Glomerular endothelial cell (primary cell): ENCODE measurements at places on chromosomes 16 and 17.

DNA sequence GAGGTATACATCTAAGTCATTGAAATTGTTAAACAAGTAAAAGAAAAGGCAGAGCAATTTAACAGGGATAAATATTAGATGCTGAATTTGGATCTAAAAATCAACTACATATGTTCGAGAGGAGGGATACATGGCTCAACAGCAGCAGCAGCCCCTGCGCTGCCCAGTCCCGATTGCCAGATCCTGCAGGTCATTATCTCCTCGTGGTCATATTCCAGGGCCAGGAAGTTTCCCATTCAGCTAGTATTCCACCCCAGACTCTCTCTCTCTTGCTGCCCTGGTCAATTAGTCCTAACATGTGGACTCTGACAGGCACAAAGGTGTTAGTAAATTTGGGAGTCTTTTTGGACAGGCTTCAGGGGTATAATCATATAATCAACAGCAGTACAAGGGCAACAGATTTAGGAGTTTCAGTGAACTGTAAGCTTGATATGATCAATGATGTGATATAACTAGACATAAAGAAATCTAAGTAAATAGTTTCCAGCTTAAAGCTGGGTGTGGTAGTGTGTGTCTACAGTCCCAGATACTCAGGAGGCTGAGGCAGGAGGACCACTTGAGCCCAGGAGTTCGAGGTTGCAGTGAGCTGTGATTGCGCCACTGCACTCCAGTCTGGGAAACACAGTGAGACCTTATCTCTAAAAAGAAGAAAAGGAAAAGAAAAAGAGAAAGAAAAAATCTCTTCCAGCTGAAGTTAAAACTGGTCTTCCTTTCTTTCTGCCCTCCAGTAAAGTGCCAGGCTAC, 96.5 kb upstream of the MED13 start:
- DNase-seq: no peak

DNA sequence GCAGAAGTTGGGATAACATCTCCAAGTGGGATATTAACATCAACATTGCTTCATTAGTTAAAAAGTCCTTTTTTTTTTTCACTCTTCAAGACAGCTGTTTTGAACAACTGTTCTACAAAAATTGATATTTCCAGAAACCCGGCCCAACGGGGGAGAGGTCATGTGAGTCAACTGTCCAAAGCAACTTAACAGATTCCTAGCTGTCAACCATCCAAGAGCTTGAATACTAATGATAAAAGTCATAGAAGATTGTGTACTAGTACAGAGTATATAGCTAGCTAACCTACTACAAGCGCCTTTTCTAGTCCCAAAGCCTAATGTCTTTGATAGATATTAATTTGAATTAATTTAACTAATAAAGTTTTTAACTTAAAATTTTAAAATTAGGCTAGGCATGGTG, 172.0 kb downstream of the CYB561 start:
- no peak for DNase-seq

DNA sequence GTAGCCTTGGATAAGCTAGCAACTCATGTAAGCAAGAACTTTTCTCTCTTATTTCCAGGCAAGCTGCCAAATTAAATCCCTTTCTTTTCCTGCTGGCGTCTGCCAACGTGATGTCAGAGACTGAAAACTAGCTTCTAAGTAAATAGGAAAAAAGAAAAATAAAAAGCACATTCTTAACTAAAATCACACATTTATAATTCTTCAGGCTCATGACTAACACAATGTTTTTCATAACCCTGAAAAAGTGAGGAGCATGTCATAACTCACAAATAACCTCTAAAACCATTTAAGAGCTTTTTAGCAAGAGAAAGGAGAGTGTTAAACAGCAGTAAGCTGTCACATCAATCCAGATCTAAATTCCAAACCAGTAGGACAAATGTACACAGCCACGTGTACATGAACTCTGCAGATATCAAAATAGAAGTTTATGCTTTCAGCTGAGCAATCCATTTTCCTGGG, 110.0 kb downstream of the N4BP1 start:
- peak; percentile 67 for DNase-seq

DNA sequence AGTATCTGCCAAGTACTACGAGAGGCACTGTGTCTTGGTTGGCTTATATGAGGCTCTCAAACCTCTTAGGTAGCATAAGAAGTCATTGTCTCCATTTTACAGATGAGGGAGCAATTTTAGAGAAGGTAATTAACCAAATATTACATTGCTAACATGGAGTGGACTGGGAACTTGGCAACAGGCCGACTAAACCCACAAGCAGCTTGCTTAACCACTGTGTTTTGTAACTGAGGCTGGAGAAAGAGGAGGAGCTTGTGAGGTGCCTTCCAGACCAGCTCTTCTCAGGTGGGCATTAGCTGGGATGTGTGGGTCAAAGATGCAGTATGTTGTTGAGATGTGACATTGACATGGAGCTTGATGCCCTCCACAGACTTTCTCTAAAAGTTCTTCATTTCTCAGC, 835.6 kb upstream of the RBFOX1 start:
- no peak for DNase-seq

DNA sequence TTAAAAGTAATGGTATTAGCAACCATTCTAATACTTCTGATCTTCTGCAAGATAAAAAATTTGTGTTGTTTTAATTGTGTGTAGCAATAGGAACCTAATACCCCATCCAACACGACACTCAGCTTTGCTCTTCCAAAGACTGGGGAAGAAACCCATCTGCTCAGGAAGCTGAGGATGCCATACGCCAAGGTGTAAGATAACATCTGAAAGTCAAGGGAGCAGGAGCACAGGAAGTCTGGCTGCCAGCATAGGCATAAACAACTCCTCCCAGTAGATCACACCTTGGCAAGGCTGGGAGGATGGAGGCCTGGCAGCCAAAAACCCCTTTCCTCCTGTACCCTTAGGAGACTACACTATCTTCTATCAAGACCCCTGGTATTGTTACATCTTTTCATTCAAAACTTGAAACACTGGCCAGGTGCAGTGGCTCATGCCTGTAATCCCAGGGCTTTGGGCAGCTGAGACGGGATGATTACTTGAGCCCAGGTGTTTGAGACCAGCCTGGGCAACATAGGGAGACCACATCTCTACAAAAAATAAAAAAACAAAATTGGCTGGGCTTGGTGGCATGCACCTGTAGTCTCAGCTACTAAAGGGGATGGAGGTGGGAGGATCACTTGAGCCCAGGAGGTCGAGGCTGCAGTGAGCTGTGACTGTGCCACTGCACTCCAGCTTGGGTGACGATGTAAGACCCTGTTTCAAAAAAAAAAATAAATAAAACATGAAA, 5.7 kb upstream of the SPHK1 start:
- DNase-seq: no peak

- no peak for DNase-seq
These were observed 942 bp downstream of the LDAF1 start for GRCh38 chr16:21159281-21159951.

GRCh38 chr17:58564971-58565370, 50.5 kb upstream of the MTMR4 start:
- DNase-seq: no peak

GRCh38 chr16:27924411-27925118, 138.9 kb downstream of the GSG1L start:
- no peak for DNase-seq

DNA sequence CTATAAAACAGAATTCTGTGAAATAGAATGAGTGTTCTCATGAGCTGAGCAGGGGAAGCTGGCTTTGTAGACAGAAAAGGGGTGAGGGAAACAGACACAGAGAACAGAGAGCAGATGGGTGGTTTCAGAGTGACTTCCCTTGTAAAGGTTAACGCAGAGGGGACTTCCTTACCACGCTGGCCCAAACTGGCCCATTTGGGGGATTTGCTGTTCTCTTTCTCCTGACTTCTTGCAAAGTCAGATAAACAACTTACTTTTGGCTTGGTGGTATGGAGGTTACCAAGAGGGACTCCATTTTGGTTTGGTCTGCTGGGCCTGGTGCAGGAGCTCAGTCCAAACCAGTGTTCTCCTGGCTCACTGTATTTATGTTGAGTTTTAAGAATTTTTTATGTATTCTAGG, 48.4 kb downstream of the SEC14L1 start:
- DNase-seq: no peak

DNA sequence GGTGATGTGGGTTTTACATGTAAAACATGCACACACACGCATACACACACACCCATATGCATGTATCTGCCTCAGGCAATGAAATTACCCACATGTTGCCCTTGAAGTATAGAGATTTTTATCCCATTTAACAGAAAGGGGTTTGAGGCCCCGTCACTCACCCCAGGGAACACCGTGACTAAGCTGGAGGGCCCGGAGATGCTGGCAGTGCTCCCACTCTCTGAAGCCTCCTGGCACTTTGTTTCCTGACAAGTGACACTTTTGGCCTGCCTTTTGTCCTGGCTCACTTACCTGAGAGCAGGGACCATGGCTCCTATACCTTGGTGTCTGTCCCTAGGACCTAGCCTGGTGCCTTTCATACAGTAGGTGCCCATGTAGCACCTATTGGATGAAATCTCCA, 50.0 kb upstream of the TNRC6C start:
- DNase-seq: no peak

DNA sequence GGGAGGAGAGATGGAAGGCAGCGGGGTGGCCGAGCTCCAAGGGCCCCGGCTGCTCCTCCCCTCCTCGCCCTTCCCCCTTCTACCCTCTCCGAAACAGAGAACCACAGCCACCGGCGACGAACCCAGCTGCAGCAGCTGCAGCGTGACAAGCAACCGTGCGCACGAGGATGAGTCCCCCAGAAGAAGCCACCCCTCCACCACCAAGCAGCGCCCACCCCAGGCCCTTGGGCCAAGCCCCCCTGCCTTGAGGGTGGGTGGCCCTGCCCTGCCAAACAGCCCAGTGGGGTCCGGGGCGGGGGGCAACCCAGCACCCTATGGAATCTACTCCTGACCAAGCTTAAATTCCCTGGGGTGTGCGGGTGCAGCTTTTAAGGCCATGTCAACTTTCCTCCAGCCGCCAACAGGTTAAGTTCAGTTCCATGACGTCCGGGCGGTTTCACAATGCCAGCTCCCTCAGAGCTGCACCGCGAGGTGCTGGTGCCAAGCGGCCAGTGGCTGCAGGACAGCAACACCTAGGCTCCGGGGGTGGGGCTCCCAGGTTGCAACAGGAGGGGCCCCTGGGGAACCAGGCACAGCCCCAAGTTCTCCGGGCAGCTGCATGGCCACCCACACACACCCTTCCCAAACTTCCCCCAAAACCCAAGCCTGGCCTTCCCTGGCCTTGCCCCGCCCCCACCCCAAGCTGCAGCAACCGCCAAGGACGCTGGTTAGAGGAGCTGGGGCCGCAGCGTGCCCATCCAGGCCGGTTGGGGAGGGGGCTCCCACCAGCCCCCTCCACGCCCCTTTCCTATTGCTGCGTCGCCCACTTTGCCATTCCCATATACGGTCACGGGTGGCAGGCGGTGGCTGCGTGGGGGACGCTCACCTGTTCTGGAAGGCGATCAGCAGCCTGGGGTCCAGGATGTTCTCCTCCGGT, 2.0 kb downstream of the CBX4 start:
- DNase-seq: no peak

DNA sequence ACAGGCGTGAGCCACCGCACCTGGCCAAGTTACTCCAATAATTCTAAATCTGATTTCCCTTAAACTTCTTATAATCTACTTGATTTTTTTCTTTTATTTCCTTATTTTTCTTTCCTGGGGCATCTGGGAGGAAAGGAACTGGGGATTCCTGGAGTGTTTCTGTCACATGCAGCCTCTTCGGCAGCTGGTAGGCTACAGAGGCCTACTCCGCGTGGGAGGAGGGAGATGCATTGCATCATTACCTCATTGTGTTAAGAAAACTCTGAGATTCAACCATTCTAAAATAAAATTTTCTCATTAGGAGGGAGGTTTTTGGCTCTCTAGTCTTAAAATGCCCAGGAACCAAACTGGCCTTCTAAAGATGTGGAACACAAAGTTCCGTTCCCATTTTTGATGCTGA, 64.0 kb downstream of the SOX9 start:
- no peak for DNase-seq

DNA sequence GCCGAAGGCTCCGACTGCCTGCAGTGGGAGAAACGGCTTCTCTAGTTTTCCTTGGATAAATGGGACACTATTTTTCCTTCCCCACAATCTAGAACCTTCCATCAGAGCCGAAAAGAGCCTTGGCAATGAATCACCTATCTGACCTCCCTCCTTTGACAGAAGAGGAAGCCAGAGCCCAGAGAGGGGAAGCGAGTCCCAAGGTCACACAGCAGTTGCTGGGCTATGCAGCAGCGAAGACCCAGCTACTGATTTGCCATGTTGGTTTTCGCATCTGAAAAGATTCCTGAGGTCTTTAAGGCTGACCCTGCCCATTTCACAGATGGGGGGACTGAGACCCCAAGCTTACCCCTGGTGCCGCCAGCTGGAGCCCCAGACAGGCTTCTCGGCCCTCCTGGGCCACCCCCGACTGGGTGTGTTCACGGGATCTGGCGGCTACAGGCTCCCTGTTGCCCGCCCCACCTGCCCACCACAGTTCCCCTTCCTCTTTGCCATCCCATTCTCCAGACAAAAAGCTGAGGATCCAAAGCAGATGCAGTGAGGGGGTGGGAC, 45.9 kb downstream of the RAI1 start:
- DNase-seq: no peak

DNA sequence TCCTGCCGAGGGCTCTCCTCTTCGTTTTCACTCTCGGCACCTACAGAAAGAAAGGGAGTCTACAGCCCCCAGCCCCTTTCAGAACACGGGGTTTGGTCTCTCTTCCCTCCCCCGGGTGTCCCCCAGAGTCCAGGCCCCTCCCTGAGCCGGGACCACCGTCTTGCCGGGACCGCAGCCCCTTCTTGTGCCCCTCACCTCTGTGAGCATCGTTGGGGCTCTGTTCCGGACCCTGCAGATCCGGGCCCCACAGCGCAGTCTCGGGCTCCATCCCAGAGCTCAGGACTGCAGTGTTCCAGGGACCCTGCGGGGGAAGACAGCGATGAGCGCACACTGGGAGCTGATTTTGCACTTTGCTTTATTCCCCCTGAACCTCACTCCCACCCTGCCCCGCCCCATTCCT, 2.8 kb downstream of the ZNF629 start:
- no peak for DNase-seq

- no peak for DNase-seq
These were observed 496.0 kb downstream of the MAF start for GRCh38 chr16:79104567-79104966.

GRCh38 chr16:4873091-4873490, 25.8 kb downstream of the UBN1 start:
- DNase-seq: no peak

DNA sequence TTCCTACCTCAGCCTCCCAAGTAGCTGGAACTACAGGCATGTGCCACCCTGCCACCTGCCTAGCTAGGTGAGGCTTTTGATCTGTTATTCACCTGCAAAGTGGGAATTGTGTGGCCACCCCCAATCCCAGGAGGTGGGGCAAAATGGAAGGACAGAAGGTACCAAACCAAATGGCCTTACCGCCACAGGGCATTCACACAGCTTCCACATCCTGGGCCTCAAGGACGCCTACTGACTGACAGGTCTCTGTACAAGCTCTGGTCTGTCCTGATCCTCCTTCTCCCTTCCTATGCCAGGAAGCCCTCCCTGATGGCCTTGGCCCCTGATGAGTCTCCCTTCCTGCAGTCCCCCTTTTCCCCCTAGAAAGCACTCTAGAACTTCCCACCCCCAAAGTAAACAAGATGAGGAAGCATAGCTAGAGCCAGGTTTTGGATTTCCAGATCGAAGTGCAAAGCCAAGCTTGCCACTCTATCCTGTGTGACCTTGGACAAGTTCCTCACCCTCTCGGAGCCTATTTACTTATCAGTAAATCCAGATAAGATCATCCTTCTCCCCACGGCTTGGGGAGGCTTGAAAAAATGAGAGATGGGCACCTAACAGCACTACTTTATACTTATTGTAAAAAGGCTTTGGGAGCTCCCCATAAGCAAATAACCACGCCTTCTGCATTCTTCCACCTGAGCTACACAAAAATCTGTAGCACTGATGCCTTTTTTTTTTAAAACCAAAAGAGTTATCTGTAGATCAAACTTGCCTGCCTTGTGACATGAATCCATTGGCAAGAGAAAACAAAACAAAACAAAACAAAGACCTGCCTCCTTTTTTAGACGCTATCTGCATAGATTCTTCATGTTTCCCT, 4.5 kb downstream of the PLLP start:
- DNase-seq: no peak
